ENCODE measurements at places on chromosomes 13 and 19.

GRCh38 chr13:27383104-27383921 is 41.1 kb upstream of the GTF3A start:
- no peak for DNase-seq

DNA sequence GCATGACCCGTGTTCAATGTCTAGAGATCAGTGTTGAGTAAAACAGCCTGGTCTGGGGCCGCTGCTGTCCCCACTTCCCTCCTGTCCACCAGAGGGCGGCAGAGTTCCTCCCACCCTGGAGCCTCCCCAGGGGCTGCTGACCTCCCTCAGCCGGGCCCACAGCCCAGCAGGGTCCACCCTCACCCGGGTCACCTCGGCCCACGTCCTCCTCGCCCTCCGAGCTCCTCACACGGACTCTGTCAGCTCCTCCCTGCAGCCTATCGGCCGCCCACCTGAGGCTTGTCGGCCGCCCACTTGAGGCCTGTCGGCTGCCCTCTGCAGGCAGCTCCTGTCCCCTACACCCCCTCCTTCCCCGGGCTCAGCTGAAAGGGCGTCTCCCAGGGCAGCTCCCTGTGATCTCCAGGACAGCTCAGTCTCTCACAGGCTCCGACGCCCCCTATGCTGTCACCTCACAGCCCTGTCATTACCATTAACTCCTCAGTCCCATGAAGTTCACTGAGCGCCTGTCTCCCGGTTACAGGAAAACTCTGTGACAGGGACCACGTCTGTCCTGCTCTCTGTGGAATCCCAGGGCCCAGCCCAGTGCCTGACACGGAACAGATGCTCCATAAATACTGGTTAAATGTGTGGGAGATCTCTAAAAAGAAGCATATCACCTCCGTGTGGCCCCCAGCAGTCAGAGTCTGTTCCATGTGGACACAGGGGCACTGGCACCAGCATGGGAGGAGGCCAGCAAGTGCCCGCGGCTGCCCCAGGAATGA is 1.5 kb upstream of the CEACAM5 start:
- DNase-seq = peak; percentile 75

- no peak for DNase-seq
Measured at GRCh38 chr13:47188802-47189201, 291.9 kb upstream of the HTR2A start.

- DNase-seq = no peak
Measured at GRCh38 chr13:104314926-104315535, 1248.8 kb upstream of the SLC10A2 start.

DNA sequence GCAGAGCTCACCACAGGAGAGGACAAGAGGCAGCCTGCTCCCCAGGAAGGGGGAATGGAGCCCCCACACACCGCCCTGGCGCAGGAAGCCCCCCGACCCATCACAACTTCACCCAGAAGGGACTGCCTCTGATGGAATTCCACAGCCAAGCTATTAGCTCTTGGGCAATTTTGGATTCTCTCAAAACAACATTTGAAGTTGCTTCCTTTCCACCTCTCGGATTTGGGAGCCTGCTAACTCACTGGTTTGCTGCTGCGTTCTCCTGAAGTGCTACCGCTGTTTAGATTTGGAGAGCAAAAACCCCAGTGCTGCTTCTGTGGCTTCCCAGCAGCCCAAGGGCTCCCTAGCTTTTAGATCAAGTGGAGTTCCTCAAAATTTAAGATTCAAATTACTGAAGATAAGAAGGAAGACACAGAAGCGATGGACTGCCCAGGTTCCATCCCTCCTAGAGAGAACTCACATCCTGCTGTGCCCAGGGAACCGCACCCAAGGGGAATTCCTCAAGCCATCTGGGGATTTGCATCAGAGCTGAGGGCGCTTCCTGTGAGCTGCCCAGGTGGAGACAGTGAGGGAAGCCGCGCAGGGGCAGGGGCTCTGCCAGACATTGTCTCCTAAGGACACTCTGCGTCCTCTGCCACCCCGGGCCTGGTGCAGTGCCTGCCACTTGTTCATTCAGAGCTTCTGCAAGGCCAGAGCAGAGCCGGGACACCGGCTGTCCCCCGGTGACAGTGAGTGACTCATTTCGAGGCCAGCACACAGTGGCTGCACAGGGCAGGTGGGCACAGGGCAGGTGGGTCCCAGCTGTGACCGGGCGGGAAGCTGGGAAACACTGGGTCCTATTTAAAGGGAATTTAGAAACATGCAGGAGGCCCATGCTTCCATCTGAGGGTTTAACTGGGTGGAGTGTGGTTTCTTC is 45.5 kb downstream of the COL4A1 start:
- no peak for DNase-seq
